ENCODE measurements at places on chromosomes 6 and 20.
A peak's percentile ranks its signal among the peaks of the same experiment; 100 is the strongest.

GRCh38 chr6:42021847-42022754 lies 28.2 kb upstream of the TAF8 start:
- no peak for DNase-seq

GRCh38 chr20:48607544-48607865 lies 220.3 kb downstream of the PREX1 start:
- no peak for DNase-seq

DNA sequence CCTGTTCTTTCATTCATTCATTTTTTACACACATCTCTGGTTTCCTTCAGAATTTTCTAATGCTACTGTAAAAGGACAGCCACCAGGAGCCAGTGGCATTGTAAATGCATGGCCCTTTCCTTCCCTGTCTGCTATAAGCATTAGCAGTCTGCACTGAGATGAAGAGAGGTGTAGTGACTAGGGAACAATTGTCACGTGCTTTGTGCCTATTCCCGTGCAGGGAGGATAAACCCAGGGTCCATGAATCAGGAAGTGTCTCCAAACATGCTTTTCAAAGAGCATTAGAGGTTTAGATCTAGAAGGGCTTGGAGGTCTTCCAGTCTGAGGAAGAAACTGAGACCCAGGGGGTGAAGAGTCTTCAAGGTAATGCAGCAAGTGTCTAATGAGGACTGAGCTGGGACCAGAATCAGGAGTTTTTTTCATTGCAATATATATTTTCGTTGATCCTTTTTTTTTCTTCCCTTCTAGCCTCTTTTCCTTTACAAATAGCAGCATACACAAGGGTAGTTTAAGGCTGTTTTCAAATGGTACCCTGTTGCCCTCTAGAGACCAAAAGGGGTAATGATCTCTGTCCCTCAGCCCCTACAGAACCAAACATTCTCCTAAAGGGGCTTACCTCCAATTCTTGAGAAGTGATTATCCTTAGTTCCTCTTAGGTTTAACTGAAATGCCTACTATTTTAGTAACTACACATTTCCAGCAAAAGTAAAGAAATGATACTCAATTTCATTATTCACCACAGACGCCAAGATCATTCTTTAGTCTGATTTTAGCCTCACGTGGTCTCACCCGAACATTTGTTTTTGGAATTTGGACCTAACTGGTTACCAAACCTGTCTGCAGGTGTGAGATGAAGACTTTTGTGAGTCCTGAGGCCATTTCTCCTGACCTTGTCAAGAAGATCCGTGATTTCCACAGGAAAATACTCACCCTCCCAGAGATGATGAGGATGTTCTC lies 6.6 kb downstream of the TRIM15 start:
- no peak for DNase-seq

DNA sequence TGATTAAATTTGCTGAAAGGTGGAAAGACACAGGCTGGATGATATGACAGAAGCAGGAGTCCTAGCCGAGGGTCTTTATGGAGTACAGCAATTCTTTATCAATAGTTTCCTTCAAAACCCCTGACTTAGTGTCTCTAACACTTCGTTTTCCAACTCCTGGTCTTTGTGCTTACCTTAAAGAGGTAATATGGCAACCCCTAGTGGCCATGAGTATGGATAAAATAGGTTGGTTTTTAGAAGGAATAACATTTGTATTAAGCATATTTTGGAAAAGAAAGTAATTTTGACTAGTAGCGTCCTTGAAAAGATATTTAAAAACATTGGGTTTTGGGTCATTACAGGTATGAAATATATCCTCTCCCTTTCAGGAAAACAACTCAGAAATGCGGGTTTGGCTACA lies 51.9 kb downstream of the VGLL2 start:
- DNase-seq: no peak

GRCh38 chr6:3913077-3913957 lies 64.1 kb downstream of the FAM50B start:
- peak; percentile 90 for DNase-seq

GRCh38 chr20:59050437-59050836 lies 7.9 kb upstream of the PRELID3B start:
- no peak for DNase-seq

DNA sequence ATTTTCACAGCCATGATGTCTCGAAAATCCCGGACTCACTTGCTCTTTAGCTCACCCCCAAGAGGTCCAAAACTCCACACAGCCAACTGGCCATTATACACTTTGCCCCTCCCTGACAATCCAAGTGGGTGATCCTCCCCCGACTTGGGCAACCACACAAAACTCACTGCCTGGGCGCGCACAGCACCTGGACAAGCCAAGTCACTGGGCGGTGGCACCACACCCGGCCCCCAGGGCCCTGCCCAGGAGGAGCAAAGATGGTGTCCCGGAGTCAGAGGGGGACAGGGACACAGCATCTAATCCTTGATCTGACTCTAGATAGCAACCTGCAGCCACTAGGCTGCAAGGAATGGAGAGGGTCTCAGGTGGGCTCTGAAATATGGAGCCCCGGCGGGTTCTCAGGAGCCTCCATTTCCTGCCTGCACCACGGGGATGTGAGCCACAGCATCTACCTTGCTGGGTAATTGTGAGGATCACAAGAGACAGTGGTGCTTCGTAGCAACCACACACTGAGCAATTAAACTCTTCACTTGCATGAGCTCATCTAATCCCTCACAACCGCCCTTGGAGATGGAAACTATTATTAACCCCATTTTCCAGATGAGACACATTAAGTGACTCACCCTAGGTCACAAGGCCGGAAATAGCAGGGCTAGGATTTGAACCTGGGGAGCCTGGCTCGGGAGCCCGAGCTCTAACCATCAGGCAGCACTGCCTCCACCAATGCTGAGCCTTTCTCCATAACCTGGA lies 66.6 kb downstream of the BMP7 start:
- DNase-seq: no peak

GRCh38 chr20:50526403-50526989 lies 16.3 kb downstream of the PTPN1 start:
- no peak for DNase-seq

- DNase-seq: no peak
Measured at GRCh38 chr6:93087606-93088005, 331.8 kb downstream of the EPHA7 start.

- DNase-seq: no peak
Measured at GRCh38 chr6:7954477-7955200, 44.1 kb upstream of the TXNDC5 start.

All from prostate gland (tissue), 2 donors.